NCI-H146 (cell line): ENCODE measurements at places on chromosomes 6 and 20.
A peak's percentile ranks its signal among the peaks of the same experiment; 100 is the strongest.

DNA sequence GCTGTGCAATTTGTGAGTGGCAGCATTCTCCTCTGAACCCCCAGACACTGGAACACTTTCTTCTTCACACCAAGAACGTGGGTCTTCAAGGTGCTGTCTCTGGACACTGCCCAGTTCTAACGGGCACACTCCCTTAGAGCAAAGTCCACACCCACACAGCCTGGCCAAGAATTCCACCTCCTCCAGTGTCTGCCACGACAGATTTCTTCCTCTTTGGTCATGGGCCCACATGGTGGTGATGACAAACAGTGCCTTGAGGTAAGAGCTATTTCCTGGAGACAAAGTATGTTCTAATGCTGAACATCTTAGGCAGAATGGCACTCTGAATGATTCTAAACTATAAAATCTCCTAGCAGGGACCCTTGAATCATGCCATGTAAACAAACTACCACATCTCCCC is 25.5 kb upstream of the SSTR4 start:
- no peak for DNase-seq

- DNase-seq: no peak
Measured at GRCh38 chr6:82554666-82555065, 191.0 kb downstream of the TPBG start.

DNA sequence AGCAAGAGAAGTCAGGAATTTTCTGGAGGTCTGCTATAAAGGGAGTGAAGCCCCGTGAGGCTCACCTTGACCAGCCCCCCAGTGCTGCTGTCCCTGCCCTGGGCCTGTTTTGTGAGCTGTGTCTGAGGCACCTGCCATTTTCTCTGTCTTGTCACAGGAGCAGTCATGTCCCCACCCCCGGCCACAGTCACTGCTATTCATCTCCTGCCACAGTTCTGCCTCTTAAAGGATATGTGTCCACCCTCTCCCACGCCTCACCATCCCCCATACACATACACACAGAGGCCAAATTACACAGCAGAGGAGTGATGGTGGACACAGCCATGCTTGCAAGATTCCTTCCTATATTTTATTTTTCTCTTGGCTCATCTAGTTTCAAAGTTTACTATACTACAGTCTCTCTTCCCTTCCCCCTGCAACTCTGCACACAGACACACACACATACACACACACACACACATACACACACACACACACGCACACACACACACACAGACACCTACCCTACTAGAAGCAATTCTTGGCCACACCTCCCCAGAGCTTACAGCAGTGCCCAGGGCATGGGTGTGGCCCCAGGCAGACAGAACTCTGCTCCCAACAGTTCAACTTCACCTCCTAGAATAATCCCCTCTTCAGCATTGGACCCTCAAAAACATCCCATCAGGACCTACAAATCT is 68.7 kb upstream of the TAB2 start:
- peak; percentile 21 for DNase-seq

- no peak for DNase-seq
Measured at GRCh38 chr6:77245026-77245425, 218.3 kb downstream of the HTR1B start.

DNA sequence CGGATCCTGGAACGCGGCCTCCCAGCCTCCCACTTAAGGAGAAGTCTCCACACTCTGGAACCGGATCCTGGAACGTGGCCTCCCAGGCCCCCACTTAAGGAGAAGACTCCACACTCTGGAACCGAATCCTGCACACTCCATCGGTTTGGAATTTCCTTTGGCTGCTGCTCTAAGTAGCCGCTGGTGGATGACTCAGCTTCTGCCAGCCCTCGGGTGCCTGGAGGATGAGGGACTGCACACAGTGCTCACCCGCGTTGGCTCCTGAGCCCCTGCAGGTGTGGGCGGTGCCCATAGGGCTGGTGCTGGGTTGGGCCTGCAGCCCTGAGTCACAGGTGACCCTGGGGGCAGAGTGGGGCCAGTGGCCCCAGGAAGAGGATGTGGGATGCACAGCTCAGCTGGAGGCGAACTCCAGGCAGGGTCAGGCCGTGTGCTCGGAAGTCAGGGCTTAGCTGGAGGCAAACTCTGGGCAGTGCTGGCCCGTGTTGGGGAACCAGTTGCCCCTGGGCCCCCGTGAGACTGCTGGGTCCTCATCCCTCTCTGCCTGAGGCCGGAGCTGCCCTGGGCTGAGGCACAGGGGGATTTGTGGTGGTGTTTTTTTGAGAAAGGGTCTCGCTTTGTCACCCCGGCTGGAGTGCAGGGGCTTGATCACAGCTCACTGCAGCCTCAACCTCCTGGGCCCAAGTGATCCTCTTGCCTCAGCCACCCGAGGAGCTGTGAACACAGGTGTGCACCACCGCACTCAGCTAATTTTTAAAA is 13.9 kb upstream of the TNFRSF6B start:
- DNase-seq: no peak

- DNase-seq: no peak
Measured at GRCh38 chr6:142009647-142010046, 123.1 kb upstream of the GJE1 start.

- DNase-seq: no peak
Measured at GRCh38 chr20:3296261-3297078, 57.5 kb upstream of the SLC4A11 start.

GRCh38 chr6:139605350-139605749 is 230.9 kb upstream of the CITED2 start:
- DNase-seq: no peak

- no peak for DNase-seq
Measured at GRCh38 chr20:11047559-11047958, 373.8 kb upstream of the JAG1 start.

- DNase-seq: peak; percentile 32
Measured at GRCh38 chr20:2671977-2672376, 8.0 kb upstream of the IDH3B start.

- peak; percentile 90 for DNase-seq
Measured at GRCh38 chr6:139323511-139324300, 31.9 kb upstream of the TXLNB start.

DNA sequence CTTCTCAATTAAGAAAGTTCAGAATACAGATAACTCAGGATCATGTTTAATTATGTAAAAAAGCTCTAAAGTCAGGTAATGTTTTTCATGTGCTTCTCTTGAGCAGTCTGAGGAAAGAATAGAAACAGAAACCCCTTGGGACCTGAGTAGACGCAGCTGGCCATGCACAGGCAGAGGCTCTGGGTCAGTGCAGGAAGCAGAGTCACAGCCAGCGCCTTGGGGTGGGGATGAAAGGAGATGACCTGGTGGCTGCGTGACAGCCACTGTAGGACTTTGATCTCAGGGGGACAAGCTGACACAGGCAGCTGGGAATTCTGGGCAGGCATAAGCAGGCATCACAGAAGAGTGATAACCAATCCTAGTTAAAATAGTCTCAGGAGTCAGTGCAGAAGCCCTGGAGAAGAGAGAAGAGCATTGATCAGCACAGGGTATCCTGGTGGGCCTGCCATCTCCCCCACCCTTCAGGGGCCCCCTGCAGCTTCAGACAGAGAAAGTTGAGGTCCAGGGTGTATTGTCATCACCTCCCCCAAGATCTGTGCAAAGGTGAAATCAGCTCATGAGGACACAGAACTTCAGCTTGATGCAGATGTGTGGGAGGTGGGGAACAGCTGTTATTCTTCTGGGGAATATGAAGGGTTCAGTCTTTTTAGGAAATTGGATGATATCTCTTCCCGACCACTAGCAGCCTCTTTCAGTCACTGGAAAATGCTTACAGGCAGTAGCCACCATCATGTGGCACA is 6.4 kb downstream of the HLA-DQB1 start:
- no peak for DNase-seq

GRCh38 chr6:50062051-50062450 is 12.3 kb upstream of the DEFB112 start:
- no peak for DNase-seq

GRCh38 chr6:108622641-108623298 is 62.1 kb downstream of the FOXO3 start:
- no peak for DNase-seq

DNA sequence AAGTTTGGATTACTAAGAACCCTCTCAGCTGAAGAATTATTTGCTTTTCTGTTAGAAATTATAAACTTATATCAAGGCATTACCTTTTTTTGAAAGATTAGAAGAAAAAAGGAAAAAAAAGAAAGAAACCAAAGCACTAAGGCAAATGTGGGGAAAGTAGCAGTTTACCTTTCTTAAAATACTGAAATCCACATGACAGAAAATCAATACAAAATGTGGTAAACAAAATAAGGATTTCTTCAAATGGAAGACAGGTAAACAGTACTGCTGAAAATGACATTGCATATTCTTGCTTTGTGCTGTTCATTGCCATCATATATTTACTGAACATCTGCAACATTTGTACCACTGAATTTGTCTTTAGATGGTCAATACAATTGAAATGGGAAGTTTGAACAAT is 411.2 kb upstream of the PLCB4 start:
- DNase-seq: no peak

GRCh38 chr20:35954200-35954906 is at the start of gene SCAND1:
SCAND1 (minus strand) TSS chr20:35954502; CDS start chr20:35954284, 218 bp downstream.
- DNase-seq: peak; percentile 99

DNA sequence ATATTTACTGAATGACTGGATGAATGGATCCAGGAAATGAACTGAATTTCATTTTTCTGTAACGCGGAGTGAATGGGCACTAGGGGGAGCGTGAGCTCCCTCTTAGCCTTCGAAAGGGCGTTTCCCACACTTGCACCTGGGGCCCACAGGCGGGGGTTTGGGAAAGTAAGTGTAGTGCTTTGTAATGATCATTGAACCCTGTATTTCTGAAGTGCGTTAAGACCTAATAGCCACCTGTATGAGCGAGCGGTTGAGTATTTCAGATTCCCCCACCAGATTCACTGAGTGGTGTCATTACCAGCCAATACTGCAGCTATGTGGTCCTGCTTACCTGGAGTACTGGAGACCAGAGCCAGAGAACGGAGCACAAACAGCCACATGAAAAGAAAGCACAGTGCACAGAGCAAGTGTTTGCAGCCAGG is 10.5 kb downstream of the SYTL3 start:
- DNase-seq: peak; percentile 90

- DNase-seq: no peak
Measured at GRCh38 chr6:90131125-90131524, 165.5 kb downstream of the BACH2 start.

- DNase-seq: no peak
Measured at GRCh38 chr6:93210908-93211307, 208.5 kb downstream of the EPHA7 start.

DNA sequence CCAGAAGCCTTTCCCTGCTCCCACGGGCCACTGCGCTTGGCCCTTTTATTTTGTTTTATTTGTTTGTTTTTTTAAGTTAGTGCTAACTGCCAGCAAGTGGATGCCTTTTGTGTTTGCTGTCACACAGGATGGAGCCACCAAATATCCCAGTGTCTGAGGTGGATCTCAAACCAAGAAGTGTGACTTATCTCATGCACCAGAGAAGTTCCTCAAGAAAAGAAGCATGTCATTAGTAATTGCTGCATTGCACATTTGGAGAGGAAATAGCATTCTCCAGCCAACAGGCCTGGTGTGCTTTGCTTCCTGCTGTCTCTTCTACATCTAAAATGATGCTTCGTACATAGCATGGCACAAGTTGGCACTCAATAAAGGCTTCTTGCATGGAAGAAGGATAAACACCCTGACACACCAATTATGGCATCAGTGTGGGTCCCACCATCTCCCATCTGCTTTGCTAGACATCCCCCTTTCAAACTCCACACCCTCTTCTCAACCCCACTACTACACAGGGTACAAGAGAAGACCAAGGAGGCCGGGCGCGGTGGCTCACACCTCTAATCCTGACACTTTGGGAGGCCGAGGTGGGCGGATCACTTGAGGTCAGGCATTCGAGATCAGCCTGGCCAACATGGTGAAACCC is 1.9 kb upstream of the ATP9A start:
- no peak for DNase-seq

DNA sequence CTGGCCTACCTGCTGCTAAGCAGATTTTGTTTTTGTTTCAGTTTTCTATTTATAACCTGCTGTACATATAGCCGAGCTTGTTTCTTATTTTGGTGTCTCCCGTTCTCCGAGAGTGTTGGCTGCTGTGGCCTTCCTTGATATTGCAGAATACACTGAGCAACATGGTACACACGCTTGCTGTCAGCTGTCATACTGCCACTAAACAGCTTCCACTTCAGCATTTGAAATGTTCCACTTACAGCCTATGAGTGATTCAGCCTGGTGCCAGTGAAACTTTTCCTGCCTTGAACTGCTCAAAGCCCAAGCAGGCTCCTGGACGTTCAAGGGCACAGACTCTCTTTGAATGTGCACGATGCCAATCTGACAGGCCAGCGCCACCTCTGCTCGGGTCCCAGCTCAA is 87.1 kb downstream of the PSMG4 start:
- DNase-seq: no peak

GRCh38 chr6:19325335-19325789 is 511.8 kb upstream of the ID4 start:
- DNase-seq: no peak

- DNase-seq: no peak
Measured at GRCh38 chr6:14765106-14765505, 480.8 kb upstream of the JARID2 start.

DNA sequence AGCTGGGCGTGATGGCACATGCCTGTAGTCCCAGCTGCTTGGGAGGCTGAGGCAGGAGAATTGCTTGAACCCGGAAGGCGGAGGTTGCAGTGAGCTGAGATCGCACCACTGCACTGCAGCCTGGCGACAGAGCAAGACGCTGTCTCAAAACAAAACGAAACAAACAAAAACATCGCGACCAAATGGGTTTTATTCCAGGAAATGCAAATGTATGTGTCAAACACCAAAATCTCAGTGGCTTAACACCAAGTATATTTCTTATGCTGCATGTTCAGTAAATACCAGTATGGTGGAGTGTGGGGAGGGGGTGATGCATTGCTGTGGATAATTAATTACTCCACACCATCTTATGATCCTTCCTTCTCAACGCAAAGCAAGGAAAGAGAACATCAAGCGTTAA is 28.1 kb downstream of the ACTR5 start:
- no peak for DNase-seq
